ENCODE measurements at places on chromosomes 12 and 14.

GRCh38 chr12:25924491-25925001, 33.9 kb upstream of the RASSF8 start:
- DNase-seq = no peak

GRCh38 chr12:101592921-101593320, 1.9 kb upstream of the MYBPC1 start:
- peak; percentile 8 for DNase-seq

- DNase-seq = no peak
Observed at GRCh38 chr12:93602897-93603668, 30.6 kb downstream of the SOCS2 start.

DNA sequence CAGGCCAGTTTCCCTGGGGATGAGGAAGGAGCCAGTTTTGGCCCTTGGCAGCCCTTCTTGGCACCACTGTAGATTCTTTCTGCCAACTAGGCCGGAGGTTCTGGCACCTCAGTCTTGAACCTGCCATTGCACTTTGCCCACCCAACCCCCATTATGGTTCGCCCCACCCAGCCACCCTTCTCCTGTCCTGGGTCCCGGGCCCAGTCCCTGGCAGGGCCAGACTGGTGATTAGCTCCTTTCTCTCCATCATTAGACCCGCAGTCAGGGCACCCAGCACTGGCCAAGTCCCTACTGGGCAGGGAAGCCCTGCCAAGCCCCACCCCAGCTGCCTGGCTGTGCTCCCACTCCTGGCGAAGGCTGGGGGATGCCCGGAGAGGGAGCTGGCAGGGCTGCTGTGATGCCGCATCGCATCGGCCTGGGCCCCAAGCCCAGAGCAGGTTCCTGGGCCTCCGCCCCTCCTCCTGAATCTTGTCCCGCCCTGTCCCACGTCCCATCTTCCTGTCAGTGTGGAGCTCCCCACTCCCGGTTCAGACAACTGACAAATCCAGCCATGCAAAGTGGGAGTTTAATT, 9.8 kb downstream of the FAM222A start:
- DNase-seq = no peak

DNA sequence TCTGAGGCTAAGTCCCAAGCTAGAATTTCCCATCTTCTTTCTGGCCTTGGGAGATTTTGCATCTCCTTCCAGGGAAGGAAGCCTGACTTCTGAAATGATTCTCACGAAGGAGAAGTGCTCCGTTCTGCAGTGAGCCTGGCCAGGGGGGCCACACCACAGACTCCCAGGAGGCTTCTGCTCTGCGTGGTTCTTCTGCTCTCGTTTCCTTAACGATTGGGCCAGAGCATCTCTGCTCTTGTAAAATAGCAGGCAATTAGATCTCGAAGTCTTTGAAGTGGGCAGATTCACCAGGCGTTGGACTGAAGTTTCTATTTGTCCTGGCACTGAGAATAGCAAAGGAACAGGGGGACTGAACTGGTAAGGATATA, 6.7 kb upstream of the BATF start:
- no peak for DNase-seq

DNA sequence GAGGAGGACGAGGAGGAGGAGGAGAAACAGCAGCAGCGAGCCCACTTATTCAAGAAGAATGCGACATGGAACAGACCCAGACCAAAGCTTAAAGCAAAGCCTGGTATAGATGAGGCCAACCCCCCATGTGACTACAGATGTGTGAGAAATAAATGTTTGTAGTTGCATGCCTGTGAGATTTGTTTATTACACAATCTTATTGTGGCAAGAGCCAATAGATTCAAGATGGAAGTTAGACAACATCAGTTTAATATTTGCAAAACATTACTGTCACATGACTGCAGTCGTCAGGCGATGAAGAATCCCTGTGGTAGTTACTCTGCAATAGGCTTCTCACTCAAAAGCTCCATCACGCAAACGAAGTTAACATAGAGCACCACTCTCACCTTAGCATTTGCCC, 17.2 kb upstream of the SLC35F4 start:
- DNase-seq = peak; percentile 9

- DNase-seq = no peak
Observed at GRCh38 chr12:97989366-97989940, 525.9 kb upstream of the TMPO start.

- DNase-seq = no peak
Observed at GRCh38 chr12:51128919-51129318, 44.0 kb downstream of the TFCP2 start.

DNA sequence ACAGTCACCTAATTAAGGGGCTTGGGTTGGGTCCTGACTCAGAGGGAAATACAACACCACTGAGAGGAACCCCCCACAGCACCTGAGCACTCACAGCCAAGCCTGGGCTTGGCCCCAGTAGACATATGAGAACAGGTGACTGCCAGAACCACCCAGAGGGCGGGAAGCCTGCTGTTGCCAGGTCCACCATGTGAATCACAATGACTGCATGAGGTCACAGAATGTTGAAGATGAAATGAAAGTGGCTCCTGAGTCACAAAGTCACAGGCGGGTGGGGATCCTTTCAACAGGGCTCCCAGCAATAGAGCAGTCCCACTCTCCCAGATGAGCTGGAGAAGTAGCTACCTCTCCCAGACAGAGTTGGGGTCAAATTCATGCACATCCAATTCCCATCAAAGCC, at the start of gene LRRC74A:
TSS of gene LRRC74A (plus strand) at position 287 of the 400 bp plus-strand sequence. CDS start 290 bp downstream, outside the sequence.
- DNase-seq = no peak

- no peak for DNase-seq
Observed at GRCh38 chr12:16424531-16424930, 77.1 kb downstream of the MGST1 start.

DNA sequence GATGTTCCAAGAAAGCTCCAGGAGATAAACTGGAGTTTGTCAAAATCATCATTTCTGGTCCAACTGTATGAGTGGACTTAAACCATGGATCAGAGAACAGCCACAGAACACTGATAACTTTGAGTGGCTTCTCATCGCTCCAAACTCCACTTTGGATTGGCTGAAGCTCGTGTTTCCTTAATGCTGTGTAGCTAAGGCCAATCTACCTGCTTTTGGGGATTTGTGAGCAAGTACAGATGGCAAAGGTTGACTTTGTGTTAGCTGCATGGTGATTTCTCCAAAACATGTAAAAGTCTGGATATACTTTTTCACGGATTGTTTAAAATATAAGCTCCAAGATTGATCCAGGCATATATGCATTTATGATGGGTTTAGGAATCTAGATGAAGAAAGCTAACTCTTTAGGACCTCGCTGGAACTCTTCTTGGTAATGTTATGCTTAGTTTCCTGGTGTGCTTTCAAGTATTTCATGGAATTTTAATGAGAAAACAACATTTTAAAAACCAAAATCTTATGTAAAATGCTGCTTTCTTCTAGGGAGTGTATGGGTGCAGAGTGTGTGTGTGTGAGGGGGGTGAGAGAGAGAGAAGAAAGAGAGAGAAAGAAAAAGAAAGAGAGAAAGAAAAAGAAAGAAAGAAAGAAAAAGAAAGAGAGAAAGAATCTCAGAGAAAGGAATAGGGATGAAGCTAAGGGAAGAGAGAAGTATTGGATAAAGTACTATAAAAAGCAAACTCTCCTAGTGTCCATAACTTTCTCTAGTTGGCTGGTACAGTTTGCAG, 11.6 kb upstream of the PAX9 start:
- no peak for DNase-seq

- DNase-seq = no peak
Observed at GRCh38 chr12:68890701-68891113, 42.3 kb downstream of the CPM start.

- DNase-seq = no peak
Observed at GRCh38 chr12:49982246-49983087, 9.7 kb downstream of the AQP6 start.

DNA sequence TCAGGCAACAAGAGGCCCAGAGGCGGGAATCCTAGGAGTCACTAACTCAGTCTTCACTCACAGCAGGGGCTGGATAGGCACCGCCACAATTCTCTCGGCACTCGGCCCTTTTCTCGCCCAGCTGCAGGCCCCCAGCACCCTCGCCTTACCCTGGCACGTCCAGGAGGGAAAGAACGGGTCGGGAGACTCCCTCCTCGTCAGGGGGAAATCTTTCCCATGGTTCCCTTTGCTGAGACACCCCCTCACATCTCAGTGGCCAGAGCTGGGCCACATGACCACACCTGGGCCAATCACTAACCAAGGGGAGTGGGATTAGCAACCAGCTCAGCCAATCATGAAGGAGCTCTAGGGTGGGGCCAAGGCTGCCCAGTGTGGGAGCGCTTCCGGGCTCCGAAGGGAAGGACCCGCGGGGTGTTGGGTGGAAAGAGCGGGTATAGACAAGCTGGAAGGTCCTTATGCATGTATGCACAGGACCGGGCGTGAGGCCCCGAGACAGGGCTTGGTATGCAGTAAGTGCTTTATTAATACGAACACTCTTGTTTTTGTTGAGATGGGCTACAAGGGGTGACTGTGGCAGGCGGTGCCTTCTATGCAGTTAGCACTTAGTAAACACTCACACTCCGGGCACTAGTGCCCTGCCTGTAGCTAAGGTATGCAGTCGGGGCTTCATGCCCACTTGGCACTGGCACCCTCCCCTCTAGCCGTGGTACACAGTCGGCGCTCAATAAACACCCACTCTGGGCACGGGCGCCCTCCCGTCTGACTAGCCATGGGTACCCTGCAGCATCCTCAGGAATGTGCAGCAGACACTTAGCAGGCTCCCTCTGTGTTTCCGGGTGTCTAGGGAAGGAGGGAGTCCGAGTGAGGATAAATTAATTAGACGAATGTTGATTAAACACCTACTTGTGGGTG, 40.3 kb downstream of the ADGRD1 start:
- DNase-seq = no peak

- DNase-seq = peak; percentile 97
Observed at GRCh38 chr14:71242237-71242748, 335.0 kb downstream of the PCNX1 start.

DNA sequence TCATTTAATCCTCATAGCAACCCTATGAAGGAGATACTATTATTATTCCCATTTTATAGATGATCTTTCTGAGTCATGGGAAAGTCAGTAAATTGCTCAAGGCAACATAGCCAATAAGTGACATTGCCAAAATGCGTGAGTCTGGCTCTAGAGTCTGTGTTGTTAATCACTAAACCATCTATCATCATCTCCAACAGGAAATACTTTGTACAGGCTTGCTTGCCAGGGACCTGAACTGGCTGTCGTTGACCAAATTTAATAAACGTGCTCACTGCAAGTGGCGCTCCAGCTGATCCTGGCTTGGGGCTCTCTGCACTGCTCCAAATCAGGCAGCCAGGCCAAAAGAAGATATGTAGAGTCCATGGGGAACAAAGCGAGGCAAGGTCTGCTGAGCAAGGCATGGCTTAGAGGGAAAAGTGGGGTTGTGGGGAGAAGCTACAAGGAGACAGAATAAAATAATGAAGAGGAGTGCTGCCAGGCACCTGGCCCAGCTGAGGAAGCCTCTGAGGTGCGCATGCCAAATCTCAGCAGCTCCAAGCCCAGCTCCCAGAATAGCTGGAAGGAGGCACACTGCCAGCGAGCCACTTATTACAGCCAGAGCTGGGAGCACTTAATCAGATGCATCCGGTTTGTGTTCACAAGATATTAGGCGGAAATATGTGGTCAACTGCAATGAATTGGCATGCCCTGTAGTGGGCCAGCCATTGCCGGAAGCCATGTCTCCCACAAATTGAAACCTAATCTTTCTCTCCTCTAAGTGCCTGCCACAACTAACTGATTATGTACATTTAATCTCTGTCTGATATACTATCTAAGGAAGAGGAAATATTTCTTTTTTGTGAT, 43.3 kb upstream of the PTPRO start:
- peak; percentile 78 for DNase-seq

GRCh38 chr14:103281496-103282231, 52.4 kb upstream of the EIF5 start:
- peak; percentile 26 for DNase-seq

DNA sequence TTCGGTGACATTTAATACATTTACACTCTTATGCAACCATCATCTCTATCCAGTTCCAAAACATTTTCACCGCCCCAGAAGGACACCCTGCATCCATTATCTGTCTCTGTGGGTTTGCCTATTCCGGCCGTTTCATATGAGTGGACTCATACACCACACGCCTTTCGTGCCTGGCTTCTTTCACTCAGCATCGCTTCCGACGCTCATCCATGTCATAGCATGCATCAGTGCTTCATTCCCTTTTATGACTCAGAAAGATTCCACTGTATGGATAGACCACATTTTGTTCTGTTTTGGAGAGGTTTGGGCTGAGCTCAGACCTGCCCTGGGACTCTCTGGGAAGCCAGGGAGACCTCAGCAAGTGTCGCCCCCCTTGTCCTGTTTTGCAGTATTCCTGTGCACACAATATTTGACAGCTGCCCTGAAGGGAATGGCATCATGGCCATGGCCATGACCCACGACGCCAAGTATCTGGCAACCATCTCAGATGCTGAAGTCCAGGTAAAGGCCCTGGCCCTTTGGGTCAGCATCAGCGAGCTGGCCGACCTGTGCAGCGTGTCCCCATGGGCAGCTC, 23.8 kb downstream of the CFAP251 start:
- peak; percentile 87 for DNase-seq

GRCh38 chr12:20415028-20415427, 46.7 kb downstream of the PDE3A start:
- DNase-seq = peak; percentile 25

DNA sequence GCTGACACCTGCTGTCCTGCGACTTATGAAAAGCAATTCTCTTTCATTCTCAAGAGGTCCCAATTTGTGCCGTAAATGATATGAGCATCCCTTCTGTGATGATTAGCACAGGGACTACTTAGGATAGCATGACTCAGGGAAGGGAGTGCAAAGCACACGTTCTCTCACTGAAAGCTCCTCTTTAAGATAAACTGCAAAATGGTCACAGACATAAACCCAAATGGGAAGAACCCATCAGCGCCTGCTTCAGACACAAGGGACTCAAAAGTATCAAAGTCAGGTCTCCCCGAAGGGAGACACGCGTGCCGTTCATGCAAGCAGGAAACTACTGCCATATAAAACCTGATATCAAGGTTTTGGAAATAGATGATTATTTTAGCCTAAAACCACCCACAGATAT, 33.9 kb upstream of the PIWIL1 start:
- no peak for DNase-seq

DNA sequence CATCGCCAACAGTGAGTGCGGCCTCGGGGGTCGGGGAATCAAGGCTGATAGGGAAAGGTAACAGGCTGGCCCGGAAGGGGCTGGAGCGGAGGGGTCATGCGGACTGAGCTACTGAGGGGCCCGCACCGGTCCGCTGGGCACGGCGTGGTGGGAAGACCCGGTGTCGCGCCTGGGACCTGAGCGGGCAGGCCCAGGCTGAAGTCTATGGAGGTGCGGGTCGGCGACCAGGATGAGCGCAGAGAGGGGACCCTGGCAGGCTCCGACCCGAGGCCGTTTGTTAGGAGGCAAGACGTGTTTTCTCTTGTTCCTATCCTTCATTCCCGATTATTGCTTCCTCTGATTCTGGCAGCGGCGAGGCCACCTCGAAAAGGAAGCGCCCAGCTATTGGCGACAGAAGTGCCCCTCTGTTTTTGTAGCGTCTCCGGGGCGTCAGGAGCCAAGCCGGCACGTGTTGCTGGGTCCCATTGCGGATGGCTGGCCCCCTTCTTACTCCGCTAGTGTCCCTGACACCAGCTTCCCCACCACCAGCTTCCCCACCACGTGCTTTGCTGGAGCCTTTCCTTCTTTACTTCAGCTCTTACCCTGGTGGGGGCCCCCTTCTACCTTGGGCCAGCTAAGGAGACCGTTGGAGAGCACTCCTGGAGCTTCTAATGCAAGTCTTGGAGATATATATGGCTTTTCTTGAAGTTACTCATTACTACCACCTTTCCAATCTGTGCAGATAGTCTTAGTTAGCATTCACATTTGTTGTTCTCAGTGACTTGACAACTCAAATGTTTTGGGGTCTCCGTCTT, 653 bp downstream of the PA2G4 start:
- no peak for DNase-seq
